GF-D8 (cell line): ENCODE measurements at places on chromosomes 6 and 20.

GRCh38 chr6:18211338-18211737 is 53.0 kb downstream of the DEK start:
- DNase-seq: no peak

DNA sequence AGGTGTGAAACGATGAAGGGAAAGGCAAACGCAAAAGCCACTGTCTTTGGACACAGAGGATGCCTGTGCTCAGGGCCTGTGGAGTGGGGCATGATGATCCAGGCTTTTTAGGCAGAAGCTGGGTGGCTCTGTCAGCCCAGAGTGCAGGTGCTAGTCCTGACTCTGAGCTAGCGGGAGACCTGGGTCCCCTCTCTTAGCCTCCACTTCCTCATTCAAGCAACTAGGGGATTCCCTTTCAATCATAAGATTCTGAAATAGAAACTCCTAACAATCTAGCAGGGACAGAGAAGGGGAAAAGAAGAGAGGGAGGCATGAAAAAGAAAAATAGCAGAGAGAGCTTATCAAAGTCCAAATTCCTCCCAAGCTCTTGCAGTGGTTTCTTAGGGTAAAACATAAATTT is 7.6 kb upstream of the HIVEP2 start:
- DNase-seq: no peak

- no peak for DNase-seq
Measured at GRCh38 chr6:100194535-100194934, 200.5 kb upstream of the MCHR2 start.

DNA sequence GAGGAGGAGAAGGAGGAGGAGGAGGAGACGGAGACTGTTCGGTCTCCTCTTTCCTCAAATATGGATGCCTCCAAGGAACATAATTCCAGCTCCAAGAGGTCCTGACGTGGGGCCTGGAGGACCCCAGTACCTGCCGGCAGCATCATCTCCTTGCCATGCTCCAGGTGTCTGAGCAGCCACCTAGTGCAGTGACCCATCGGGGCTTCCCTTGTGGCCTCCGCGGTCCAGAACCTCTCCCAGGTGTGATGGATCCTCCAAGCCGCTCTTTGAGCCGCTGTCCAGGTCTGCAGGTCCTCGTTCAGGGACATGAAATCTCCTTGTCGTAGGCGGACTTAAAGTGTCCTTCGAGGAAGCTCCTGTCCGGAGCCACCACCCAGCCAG is 35.8 kb upstream of the HLA-C start:
- DNase-seq: no peak

DNA sequence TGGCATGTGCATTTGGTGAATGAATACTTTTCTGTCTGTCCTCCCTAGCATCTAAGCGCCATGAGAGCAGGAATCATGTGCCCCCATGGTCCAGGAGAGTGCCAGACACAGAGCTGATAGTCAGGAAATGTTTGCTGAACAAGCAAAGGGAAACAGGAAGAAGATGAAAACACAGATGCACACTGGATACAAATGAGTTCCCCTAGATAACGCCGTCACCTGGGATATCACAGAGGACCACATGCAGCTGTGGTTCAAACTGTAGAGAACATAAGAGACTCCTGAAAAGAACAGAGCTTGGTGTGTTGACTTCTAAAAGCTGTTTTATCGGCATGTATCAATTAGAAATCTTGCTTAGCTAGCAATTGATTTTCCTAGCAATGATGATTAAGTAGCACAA is 293.7 kb downstream of the BTBD3 start:
- DNase-seq: no peak

- no peak for DNase-seq
Measured at GRCh38 chr6:90459225-90459758, 127.6 kb downstream of the MAP3K7 start.

- DNase-seq: no peak
Measured at GRCh38 chr6:131640100-131640499, 3.0 kb downstream of the ENPP3 start.

GRCh38 chr6:9205645-9206044 is 770.3 kb upstream of the SLC35B3 start:
- no peak for DNase-seq

GRCh38 chr6:158789115-158789917 is 29.9 kb downstream of the EZR start:
- no peak for DNase-seq

GRCh38 chr20:61659246-61659993 is 406.3 kb downstream of the TAF4 start:
- no peak for DNase-seq

GRCh38 chr6:79949233-79949632 is 1.9 kb upstream of the ELOVL4 start:
- DNase-seq: peak; percentile 35
